Stimulated activated CD8-positive, alpha-beta memory T cell treated with anti-CD3 and anti-CD28 coated beads, Interleukin-7, amount 100 ng/mL, for 4 hours (primary cell): ENCODE measurements at places on chromosomes 2 and 18.

- DNase-seq: no peak
Observed at GRCh38 chr2:33412920-33413319, 63.5 kb upstream of the RASGRP3 start.

DNA sequence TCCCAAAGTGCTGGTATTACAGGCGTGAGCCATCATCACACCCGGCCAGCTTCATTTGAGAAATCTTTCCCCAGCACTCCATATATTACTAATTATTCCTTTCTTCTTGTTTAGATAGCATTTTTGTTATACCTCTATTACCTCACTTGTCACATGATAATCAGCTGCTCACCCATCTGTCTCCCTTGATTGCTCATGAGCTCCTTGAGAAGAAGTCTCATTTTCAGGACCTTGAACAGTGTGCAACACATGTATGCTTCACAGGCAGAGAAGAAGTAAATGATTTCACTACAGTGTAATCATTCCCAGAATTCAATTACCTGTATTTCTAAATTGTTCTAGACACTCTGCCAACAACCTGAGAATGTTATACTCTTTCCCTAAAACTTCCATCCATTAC lies 6.2 kb downstream of the PAIP2B start:
- no peak for DNase-seq

- DNase-seq: no peak
Observed at GRCh38 chr2:130393318-130393910, 37.6 kb downstream of the PTPN18 start.

GRCh38 chr18:74290794-74291471 lies 830 bp downstream of the CYB5A start:
- DNase-seq: no peak

DNA sequence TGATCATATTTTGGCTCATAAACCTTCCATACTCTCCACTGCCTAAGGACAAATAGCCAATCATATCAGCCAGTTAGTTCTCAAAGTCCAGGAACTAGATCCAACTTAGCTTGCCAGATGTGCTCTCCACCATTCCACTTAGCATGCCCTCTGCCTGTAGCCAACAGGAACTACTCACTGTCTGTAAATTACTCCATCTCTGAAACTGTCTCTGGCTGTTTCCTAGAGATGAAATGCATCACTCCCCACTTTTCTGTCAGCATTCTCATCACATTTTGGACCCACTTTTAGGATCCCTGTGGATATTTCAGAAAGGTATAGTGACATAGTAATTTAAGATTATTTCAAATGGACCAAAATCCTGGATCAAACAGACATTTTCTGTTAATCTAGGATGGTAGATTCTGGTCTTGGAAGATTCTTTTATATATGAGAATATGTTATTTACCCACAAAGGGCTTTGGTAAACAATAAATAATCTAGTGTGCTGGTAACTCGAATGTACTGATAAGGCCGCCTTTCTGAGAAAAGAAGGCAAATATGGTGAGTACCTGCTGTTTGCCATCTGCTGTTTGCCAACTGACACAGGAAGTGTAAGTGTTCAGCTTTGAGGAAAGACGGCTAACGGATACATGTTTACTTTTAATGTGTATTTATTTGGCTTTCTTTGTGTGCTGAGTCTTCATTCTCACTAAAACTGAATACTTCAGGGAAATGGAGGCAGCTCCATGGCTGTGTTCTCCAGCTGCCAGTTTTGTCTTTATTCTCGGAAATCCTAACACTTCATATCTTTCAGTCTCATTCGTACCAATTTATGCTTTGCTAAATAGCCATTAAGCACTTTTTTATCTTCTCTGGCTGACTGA lies 79.5 kb downstream of the EVA1A start:
- no peak for DNase-seq

GRCh38 chr18:4284528-4284927 lies 170.6 kb downstream of the DLGAP1 start:
- DNase-seq: no peak

GRCh38 chr18:34990597-34990996 lies 50.6 kb upstream of the MAPRE2 start:
- DNase-seq: no peak

DNA sequence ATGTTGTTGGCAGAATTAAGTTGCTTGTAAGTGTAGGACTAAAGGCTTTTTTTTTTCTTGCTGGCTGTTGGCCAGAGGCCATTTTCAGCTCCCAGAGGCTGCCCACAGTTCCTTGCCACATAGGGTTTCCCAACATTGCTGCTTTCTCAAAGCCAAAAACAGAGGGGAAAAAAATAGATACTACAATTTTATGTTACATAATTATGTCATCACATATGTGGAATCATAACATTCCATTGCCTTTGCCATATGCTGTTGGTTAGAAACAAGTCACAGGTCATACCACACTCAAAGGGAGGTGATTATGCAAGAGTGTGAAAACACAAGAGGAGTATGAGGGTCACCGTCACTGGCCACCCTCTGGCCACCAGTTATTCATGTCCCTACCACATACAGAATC lies 154.5 kb downstream of the RTN4 start:
- DNase-seq: no peak

- no peak for DNase-seq
Observed at GRCh38 chr2:8885449-8886201, 48.2 kb upstream of the KIDINS220 start.
